ENCODE measurements at places on chromosomes 13 and 19.

GRCh38 chr13:34779171-34779570 is 162.9 kb upstream of the NBEA start:
- ATAC-seq: no peak

DNA sequence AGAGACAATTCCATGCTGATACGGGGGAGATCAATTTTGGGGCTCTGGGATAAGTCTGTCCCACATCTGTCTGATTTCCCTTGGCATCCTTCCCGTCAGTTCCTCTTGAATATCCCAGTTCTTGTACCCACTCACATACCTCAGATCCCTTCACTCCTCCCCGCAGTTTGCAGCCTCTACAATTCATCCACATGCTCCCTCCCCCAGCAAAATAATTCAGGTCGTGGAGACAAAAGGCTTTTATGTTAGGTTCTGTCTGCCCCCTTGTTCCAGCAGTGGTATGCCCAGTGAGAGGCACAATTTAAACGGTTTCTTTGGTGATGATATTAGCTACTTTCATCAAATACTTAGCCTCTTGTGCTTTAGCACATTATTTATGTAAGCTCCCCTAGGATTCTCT is 9.6 kb downstream of the RPS16 start:
- no peak for ATAC-seq

DNA sequence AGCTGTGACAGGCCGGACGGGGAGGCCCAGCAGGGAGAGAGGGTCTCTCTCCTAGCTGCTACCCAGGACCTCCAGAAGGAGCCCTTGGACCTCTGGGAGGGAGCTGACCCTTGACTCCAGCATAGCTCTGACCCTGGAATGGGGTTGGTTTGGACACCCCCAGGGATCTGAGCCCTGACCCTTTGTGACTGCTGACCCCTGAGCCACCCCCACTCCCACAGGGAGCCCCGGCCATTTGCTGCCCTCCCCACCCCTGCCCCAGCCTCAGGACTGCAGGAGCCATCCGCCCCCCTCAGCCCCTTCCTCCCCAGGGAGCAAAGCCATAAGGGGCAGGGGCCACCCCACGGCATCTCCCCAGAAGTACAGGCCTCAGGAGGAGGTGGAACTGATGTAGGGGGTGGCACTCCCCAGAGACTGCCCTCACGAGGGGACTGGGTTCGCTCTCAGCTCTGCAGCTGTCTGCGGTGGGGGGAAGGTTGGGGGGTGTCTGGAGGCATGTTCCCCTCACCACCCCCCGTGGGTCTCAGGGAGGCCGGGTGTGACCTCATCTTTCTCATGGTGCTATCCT is 7.0 kb downstream of the COX6B2 start:
- ATAC-seq: no peak

GRCh38 chr19:1445932-1446712 is 3.8 kb upstream of the APC2 start:
- ATAC-seq: peak; percentile 25

GRCh38 chr13:62678039-62678438 is 1262.4 kb upstream of the PCDH20 start:
- no peak for ATAC-seq

- ATAC-seq: peak; percentile 66
Measured at GRCh38 chr13:110628952-110629701, 13.8 kb downstream of the NAXD start.

- ATAC-seq: no peak
Measured at GRCh38 chr13:98707281-98707999, 45.0 kb downstream of the SLC15A1 start.

DNA sequence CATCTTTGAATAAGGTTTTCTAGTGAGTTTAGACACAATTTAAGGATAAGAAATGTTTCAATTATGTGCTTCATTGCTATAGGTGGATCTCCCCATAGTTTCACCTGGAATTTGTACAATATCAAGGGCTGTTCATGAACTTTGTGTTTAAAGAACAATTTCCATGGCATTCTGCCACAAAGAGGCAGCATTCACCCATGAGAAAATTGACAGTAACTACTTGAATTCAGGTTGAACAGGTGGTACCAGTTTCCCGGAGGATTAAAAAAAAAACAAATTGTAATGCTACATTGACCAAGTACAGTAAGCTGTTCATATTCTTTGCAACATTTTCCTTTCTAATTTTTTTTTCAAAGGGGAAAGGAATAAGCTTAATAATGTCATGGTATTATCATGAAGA is 9.1 kb downstream of the SLITRK5 start:
- ATAC-seq: no peak

DNA sequence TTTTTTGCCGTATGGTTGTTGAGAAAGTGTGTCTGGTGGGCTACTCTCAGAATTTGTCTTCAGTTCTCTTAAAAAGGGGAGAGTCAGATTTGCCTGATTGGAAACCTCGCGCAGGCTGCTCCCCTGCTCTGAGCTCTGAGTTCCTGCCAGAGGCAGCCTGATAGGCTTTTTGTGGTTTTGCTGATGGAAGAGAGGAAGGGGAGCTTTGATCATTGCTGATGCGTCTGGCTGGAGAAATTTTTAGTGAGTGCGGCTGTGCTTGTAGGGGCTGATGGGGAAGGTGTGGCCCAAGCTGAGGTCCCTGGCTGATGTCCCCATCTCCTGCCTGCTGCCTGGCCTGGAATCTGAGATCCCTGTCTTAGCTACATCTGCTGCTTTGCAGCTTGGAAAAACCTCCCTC is 2.8 kb downstream of the CHST8 start:
- ATAC-seq: no peak

DNA sequence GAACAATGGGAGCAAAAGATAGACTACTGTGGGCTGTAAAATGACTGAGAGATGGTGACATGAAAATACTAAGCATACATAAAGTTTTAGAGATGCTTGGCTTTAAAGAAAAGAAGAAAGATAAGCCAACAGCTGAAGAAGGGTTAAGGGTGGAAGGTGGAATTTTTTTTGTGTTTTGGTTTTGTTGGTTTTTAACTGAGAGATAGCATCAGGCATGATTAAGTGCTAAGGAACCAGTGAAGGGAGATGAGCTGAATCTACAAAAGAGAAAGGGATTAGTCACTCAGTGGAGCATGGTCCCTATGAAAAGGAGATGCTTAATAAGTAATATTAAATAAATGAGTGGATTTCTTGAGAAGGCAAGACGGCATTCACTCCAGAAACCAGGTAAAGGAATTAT is 12.5 kb upstream of the TBC1D4 start:
- ATAC-seq: no peak

GRCh38 chr13:50244713-50245574 is 229.7 kb downstream of the KCNRG start:
- peak; percentile 98 for ATAC-seq

GRCh38 chr19:10737722-10738121 is 19.8 kb downstream of the DNM2 start:
- ATAC-seq: no peak

DNA sequence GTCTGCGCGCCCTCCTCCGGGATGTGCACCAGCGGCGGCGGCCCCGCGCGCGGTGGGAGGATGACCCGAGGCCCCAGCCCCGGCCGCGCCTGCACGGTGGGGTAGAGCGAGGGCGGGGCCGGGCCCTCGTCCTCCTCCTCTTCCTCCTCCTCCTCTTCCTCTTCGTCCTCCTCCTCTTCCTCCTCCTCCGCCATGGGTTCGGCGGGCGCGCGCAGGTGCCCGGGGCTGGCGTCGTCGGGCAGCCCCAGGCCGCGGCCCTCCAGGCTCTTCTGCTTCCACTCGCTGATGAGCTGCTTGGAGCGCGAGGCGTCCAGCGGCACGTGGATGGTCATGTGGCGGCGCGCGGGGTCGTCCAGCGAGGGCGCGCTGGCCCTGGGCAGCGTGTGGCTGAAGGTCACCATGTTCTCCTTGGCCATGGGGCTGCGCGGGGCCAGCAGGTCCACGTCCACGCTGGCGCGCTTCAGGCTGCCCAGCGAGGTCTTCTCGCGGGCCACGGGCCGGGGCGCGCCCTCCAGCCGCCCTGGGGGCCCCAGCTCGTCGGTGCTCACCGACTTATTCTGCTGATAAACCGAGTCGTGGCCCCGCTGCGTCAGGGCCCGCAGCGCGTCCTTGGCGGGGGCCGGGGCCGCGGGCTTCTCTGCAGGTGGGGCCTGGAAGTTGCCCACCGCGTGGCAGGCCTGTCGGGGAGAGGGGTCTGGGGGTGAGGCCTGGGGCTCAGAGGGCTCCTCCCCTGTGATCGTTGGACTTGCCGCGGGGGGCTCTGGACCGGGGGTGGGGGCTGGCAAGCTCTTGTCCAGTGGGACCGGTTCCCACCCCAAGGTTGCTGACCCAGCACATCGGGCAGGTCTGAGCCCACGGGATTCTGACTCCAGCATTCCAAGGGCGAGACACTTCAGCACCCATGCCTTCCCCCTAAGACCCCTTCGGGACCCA is 8.3 kb downstream of the PLPPR3 start:
- ATAC-seq: peak; percentile 13

GRCh38 chr19:18340190-18340989 is at the start of gene PGPEP1:
PGPEP1 (plus strand) TSS chr19:18340598; CDS start chr19:18340682, 84 bp downstream.
- ATAC-seq: peak; percentile 79

GRCh38 chr13:92500192-92500591 is 726.4 kb upstream of the GPC6 start:
- no peak for ATAC-seq

DNA sequence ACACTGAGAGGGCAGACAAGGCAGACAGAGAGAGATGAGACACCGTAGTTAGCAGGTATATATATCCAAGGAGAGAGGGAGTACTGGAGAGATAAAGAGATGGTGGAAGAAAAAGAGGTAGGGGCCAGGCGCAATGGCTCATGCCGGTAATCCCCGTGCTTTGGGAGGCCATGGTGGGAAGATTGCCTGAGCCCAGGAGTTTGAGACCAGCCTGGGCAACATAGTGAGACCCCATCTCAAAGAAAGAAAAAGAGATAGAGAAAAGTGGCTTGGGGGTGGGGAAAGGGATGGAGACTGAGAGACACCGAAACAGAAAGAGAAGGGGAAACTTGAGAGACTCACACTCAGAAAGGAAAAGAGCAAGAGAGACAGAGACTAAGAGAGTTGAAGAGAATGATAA is 2.5 kb downstream of the RAB4B start:
- ATAC-seq: no peak

DNA sequence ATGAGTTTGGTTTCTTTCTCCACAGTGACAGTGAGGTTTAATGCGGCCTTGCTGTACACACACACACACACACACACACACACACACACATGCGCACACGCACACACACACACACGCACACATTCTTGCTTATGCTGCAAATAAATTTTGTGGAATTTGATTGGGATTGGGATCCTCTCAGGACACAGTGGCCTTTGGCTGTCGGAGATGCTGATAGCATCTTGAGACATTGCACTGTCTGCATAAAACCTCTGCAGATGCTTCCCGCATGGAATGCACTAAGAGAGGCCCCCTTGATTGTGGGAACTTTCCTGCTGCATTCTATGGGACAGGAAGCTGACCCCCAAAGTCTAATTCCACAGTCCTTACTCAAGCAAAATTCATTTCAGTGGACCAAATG is 145.6 kb downstream of the FLT1 start:
- ATAC-seq: peak; percentile 52

- ATAC-seq: no peak
Measured at GRCh38 chr19:49393881-49394280, 5.8 kb downstream of the KASH5 start.

GRCh38 chr19:21321134-21321533 is 8.1 kb downstream of the ZNF708 start:
- ATAC-seq: no peak

DNA sequence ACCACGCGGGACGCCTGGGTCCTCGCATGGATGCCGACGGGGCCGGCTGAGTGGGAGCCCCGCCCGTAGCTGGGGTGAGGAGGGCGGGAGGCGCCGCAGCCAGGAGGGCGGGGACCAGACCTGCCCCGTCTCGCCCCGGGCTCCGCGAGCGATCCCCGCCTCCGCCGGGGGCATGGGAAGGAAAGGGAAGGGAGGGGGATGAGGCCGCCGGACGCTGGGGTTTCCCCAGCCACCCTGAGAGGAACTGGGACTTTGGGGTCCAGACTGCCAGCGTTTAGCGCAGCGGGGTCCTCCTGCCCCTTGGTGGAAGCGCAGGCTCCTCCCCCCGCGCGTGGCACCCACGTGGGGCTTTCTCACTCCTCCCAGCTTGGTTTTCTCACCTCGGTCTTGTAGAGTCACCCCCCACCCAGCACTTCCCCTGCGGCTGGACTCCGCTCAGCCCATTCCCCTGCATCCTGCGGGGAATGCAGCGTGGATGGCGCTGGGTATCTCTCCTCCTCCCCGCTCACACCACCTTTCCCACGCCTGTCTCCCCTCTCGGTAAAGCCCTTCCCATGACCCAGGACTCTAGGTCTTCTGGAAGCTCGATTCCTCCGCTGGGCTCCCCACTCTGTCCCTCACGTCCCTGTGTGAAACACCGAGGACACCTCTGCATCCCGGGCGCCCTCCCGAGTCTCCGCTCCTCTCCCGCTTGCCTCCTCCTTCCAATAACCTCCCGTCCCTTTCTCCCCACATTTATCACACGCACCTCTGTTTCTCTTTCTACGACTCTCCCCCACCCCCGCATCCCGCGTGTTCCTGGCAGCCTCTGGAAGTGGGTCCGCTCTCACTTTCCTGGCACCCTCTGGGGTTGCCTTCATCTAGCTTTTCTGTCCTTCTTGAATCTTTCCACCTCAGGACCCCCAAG is 2.1 kb downstream of the TGFB1 start:
- peak; percentile 53 for ATAC-seq

DNA sequence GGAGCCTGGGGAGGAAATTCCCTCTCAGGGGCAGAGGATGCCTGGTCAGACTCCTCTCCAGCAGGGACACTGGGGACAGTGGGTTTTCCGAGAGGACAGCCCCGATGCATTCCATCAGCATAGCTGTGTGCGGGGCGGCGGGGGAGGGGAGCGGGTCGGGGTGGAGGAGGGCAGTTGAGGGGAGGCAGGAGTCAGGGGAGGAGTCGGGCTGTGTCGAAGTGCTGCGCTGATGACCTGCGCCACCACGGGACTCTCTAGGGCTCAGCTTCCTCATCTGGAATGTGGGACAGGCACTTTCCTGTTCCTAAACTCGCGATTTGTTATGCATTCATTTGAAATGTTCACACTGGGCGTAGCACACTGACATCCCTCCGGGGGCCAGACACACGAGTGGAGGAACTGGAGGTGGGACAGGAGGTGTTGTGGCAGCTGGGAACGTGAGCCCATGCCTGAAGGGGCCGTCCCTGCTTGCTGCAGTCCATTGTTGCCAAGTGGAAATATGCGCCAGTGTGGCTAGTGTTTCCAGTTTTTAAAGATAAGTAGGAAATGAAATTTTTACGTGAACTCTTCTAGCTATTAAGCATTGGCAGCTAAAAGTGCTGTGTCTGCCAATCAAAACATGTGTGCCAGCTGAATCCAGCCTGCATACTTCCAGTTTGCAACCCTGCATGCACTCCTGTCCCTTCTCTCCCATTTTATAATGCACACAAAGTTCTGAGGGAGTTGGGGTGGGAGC is 43.3 kb downstream of the FLT1 start:
- peak; percentile 55 for ATAC-seq

GRCh38 chr13:112893570-112894422 is 75.2 kb upstream of the MCF2L start:
- ATAC-seq: peak; percentile 9

DNA sequence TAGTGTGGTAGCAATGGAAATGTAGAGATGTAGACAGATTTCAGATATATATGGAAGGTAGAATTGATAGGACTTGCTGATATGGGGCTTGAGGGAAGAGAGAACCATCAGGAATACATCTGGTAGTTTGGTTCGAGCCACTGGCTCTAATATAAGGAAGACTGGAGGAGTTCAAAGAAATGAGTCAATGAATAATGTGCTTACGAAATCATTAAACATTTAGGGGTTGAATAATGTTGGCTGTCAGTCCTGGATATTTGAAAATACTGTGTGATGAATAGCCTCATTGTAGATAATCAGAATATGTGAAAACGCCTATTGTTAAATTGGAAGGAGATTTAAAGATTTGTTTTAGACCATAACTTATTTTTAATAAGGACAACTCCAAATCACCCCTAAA is 21.6 kb downstream of the SGCG start:
- no peak for ATAC-seq

GRCh38 chr13:26221399-26221720 is 754 bp downstream of the RNF6 start:
- peak; percentile 72 for ATAC-seq

All from SK-N-SH treated with all-trans-retinoic acid at 6 μM for 48 hours (cell line).